Caco-2 (cell line): ENCODE measurements at places on chromosomes 7 and 10. TPM values are rescaled to one million over a fixed set of nuclear protein-coding genes. Genes with fewer than 3 reads are reported as not detected.

The RINT1 gene
- total RNA-seq = 23.9 and 28.0 TPM in 2 replicates

- no peaks in the 10 kb centered on the region for H3K36me3 ChIP-seq
- no peaks in the 10 kb centered on the region for H3K4me1 ChIP-seq
- DNase-seq = no peak
- no peak overlapping the region for H3K27ac ChIP-seq
Observed at GRCh38 chr10:89684604-89685003, 16.8 kb upstream of the KIF20B start.

DNA sequence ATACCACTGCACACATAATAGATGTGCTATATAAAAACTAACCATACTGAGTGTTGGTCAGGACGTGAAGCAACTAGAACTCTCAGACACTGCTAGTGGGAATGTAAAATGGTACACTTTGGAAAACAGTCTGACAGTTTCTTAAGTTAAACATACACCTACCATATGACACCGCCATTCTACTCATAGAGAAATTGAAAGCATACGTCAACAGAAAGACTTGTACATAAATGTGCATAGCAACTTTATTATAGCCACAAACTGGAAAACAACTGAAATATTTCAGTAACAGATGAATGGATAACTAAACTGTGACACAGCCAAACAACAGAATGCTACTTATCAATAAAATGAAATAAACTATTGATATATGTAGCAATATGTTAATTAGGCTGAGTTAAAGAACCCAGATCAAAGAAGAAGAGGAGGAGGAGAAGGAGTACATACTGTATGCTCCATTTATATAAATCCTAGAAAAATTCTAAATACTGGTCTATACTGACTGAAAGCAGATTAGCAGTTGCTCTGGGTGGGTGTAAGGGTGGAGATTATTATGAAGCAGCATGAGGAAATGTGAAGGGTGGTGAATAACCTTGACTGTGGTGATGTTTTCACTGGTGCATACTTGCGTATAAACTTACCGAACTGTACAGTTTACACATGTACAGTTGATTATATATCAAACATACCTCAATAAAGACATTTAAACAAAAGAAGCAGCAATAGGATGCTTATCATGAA, 48.6 kb downstream of the ARHGAP21 start:
- H3K4me3 ChIP-seq = no peak overlapping the region

DNA sequence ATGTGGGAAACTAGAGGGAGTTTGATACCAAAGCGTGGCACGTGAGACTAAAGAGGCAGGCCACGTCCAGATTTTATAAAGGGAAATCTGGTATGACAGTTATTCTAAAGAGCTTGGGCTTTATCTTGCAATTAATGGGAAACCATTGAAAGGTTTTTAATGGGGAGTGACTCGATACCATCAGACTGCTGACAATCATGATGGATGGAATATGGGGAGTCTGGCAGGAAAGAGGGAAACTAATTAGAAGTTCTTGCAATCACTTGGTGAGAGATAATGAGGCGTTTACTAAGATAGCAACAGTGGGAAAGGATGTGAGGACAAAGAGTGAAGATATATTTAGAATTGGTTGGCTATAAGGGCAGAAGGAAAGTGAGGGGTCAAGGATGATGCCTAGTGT, 94.0 kb downstream of the MBL2 start:
- no peak for DNase-seq
- no peak overlapping the region for H3K27ac ChIP-seq
- no peaks in the 10 kb centered on the region for H3K27me3 ChIP-seq
- no peaks in the 10 kb centered on the region for H3K36me3 ChIP-seq
- H3K4me3 ChIP-seq = no peak overlapping the region
- H3K4me1 ChIP-seq = peaks cover 30% of the 10 kb centered on the region
